Suprapubic skin (tissue), 4 donors: ENCODE measurements at places on chromosomes 7 and 10.

GRCh38 chr10:72392571-72392970, 37.9 kb upstream of the DNAJB12 start:
- no peak overlapping the region for H3K4me3 ChIP-seq
- DNase-seq: no peak
- no peaks in the 10 kb centered on the region for H3K36me3 ChIP-seq
- no peak overlapping the region for H3K27ac ChIP-seq
- no peaks in the 10 kb centered on the region for H3K27me3 ChIP-seq

DNA sequence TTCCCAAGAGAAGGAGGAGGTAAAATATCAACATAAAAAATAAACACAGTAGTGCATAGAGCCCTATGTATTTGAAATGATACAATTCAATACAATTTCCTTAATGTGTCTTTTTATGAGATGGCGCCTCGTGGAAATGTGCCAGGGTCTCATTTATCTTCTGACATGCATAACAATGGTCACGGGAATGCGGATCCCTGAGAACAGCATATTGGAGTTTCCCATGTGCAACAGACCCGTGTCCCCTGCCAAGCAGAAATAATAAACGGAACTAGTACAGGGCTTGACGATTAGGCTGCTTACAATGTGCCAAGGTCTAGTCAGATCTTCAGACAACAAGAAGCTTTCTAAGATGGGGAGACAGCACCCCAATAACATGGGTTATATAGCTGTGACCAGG, 217.9 kb downstream of the ARHGAP21 start:
- peaks cover 10% of the 10 kb centered on the region for H3K36me3 ChIP-seq
- H3K27ac ChIP-seq: no peak overlapping the region
- no peak overlapping the region for H3K4me3 ChIP-seq
- no peaks in the 10 kb centered on the region for H3K27me3 ChIP-seq
- DNase-seq: no peak
- no peaks in the 10 kb centered on the region for H3K4me1 ChIP-seq

DNA sequence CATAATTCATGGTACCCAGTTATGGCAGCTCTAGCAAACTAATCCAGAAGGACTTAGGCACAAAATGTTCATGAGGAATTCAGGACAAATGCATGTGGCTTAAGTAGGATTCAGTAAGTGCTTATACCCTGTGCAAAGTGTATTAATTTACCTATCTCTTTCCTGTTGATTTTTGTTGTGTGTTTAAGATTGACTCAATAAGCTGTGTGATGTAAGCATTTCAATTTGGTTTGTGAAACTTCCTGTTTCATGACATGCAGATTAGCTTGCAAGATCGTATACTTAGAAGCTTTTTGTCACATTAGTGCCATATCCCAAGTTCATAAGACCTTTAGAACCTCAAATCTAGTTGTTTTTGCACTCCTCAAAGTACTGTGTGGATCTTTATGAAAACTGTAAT, 416.7 kb downstream of the ARL4A start:
- no peaks in the 10 kb centered on the region for H3K4me1 ChIP-seq
- H3K27ac ChIP-seq: no peak overlapping the region

- no peaks in the 10 kb centered on the region for H3K4me1 ChIP-seq
- no peak for DNase-seq
- H3K36me3 ChIP-seq: no peaks in the 10 kb centered on the region
- no peak overlapping the region for H3K4me3 ChIP-seq
Observed at GRCh38 chr7:146826329-146826728, 709.7 kb downstream of the CNTNAP2 start.

- H3K27me3 ChIP-seq: no peaks in the 10 kb centered on the region
- H3K36me3 ChIP-seq: no peaks in the 10 kb centered on the region
- no peak for DNase-seq
- no peak overlapping the region for H3K27ac ChIP-seq
- H3K4me3 ChIP-seq: no peak overlapping the region
Observed at GRCh38 chr7:33591490-33591889, 313.8 kb upstream of the BMPER start.

DNA sequence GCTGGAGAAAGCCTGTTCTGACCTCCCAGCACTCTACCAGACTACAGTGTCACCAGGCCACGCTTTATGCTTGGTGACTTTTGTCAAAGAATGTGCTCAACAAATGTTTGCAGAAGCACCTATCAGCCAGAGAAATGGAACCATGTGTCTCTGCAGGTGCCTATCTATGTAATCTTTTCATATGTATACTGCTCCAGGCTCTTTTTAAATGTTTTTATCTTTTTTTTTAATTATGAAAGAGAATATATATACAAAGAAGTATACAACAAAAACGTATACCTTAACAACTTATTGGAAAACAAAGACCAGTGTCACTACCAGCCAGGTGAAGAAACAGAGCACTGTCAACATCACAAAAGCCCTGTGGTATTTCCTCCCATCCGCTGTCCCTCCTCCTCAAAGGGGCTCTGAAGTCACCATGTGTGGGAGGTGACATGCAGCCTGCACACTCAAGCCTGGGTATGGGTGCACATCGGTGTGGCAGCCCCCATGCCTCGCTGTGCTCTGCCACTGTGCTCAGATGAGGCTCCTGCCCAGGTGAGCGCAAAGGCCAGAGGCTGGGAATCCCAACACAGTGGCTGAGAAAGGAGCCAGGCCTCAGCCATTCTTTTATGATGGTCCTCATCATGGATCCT, 120.6 kb downstream of the CLEC2L start:
- no peak overlapping the region for H3K27ac ChIP-seq

GRCh38 chr7:124035706-124036105, 2.8 kb upstream of the TMEM229A start:
- H3K4me1 ChIP-seq: peaks cover 22% of the 10 kb centered on the region
- H3K4me3 ChIP-seq: no peak overlapping the region
- DNase-seq: no peak
- H3K27me3 ChIP-seq: peaks cover 49% of the 10 kb centered on the region
- no peak overlapping the region for H3K27ac ChIP-seq

DNA sequence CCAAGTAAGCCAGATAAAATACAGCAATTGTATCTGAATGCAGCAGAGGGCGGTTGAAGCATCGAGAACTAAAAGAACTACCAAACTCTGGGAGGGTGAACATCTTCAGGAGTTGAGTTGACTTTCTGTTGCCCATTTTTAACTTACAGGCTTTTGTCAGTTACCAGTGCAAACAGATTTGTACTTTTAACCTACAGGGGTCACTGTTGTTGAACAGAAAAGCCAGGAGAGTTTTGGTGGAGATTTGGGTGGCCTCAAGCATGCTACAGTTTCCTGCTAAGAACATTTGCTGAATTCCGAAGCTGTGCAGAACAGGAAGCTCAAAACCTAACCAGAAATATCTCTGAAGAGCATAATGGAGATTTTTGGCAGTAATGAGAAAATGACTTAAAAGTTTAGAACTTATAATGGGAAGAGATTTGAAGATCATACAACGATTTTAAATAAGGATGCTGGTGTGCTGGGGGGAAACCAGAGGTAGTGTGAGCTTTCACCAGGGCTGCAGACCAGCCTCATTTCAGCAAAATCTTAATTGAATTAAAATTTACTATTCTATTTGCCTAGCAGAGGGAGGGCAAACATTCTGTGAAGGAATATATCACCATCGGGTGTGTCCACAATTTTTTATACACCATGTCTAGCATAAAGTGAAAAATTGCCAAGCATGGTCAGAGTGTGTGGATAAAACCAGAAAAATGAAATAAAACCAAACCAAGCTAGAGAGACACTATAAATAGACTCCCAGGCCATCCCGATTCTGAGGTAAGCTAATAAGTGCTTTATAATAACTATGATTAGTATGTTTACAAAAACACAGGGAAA, 208.6 kb upstream of the CCDC6 start:
- DNase-seq: no peak
- H3K27me3 ChIP-seq: no peaks in the 10 kb centered on the region
- H3K27ac ChIP-seq: no peak overlapping the region
- H3K4me3 ChIP-seq: no peak overlapping the region
- peaks cover 6% of the 10 kb centered on the region for H3K4me1 ChIP-seq

GRCh38 chr10:10797513-10797912, 220.2 kb upstream of the CELF2 start:
- H3K27ac ChIP-seq: peak overlapping the region; percentile 81
- peaks cover 24% of the 10 kb centered on the region for H3K4me1 ChIP-seq
- no peak for DNase-seq

- no peaks in the 10 kb centered on the region for H3K36me3 ChIP-seq
- H3K27me3 ChIP-seq: no peaks in the 10 kb centered on the region
Observed at GRCh38 chr7:29299086-29299485, 104.5 kb downstream of the CHN2 start.

- peaks cover 6% of the 10 kb centered on the region for H3K27me3 ChIP-seq
- H3K27ac ChIP-seq: peak overlapping the region; percentile 93
- peaks cover 6% of the 10 kb centered on the region for H3K36me3 ChIP-seq
- H3K4me3 ChIP-seq: peak overlapping the region; percentile 99
- DNase-seq: peak; percentile 81
Observed at GRCh38 chr10:131901181-131901829, 497 bp downstream of the PPP2R2D start.

DNA sequence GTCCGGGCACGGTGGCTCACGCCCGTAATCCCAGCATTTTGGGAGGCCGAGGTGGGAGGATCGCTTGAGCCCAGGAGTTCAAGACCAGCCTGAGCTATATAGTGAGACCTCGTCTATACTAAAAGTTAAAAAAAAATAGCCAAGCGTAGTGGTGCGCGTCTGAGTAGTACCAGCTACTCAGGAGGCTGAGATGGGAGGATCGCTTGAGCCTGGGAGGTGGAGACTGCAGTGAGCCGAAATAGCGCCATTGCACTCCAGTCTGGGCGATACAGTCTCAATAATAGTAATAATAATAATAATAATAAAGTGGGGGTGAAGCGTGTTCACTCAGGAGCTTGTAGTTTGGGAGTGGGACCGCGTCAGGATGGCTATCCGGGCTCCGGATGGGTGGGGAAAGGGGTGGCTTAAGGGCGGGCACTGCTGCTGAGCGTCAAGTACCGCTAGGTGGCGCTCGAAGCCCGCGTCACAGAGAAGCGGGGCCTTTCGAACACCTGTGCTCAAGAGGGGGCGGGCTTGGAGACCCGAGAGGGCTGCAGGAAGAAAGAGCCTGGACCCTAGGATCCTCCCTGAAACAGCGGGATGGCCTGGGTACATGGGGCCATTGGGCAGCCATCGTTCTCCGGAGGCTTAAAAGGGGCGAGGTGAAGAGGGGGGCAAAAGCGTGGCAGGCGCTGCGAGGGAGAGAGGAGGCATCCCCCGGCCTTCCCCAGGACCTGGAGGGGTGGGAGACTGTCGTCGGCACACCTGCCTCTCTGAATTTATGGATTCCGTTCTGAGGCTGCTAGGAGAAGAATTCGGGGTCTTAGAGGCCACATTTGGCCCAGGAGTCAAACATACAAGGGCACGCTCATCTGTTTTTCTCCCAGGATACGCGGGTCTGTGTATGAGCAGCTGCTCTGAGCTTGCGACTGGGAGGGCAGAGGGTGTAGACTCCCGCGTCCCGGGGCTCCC, 14.5 kb downstream of the LBX1 start:
- DNase-seq: no peak
- no peaks in the 10 kb centered on the region for H3K36me3 ChIP-seq
- peaks cover 100% of the 10 kb centered on the region for H3K27me3 ChIP-seq
- H3K4me3 ChIP-seq: no peak overlapping the region
- H3K27ac ChIP-seq: no peak overlapping the region

- H3K4me1 ChIP-seq: peaks cover 5% of the 10 kb centered on the region
- no peak for DNase-seq
- H3K4me3 ChIP-seq: no peak overlapping the region
Observed at GRCh38 chr10:119457966-119458766, 84.4 kb downstream of the RGS10 start.

DNA sequence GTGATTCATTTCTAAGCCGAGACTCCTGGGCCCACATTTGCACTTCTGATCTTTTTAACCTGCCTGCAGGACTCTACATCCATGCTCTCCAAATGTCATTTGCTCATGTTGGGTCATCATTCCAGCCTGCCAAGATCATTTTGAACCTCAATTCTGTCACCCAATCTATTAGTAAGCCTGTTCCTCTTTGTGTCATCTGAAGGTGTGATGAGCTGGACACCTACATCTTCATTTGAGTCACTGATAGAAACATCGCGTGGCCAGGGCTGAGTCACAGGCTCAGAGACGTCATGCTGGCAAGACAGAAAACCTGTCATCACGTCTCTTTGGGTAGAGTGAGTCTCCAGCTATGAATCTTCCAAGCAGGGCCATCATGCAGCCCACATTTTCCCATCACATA, 65.3 kb upstream of the SLF2 start:
- no peaks in the 10 kb centered on the region for H3K36me3 ChIP-seq
- no peaks in the 10 kb centered on the region for H3K4me1 ChIP-seq
- no peak overlapping the region for H3K27ac ChIP-seq
- peaks cover 79% of the 10 kb centered on the region for H3K27me3 ChIP-seq
- no peak for DNase-seq
- H3K4me3 ChIP-seq: no peak overlapping the region

DNA sequence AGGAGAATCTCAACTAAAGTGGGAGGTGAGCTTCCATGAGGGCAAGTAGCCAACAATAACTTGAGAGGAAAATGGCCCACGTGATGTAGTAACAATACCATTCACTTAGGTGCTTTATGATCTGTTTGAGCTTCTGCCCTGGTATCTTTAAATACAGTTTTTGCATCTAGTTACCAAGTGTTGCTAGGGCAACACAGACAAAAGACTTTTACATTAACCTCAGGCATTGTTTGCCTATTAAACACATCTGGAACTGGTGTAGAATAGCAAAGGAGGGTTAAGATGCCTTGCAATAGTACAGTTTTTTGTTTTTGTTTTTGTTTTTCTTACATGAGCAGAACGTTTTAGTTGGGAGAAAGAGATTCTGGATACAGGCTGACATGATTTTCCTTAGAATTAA, 97.7 kb upstream of the MTPN start:
- H3K4me1 ChIP-seq: no peaks in the 10 kb centered on the region
- no peak overlapping the region for H3K4me3 ChIP-seq
- no peak for DNase-seq

- H3K27me3 ChIP-seq: no peaks in the 10 kb centered on the region
- no peak overlapping the region for H3K4me3 ChIP-seq
- no peaks in the 10 kb centered on the region for H3K4me1 ChIP-seq
- H3K36me3 ChIP-seq: no peaks in the 10 kb centered on the region
Observed at GRCh38 chr7:46099076-46099475, 178.0 kb upstream of the IGFBP3 start.

GRCh38 chr10:6194311-6194710, 8.4 kb upstream of the PFKFB3 start:
- DNase-seq: no peak
- no peak overlapping the region for H3K27ac ChIP-seq
- H3K36me3 ChIP-seq: no peaks in the 10 kb centered on the region
- no peak overlapping the region for H3K4me3 ChIP-seq

DNA sequence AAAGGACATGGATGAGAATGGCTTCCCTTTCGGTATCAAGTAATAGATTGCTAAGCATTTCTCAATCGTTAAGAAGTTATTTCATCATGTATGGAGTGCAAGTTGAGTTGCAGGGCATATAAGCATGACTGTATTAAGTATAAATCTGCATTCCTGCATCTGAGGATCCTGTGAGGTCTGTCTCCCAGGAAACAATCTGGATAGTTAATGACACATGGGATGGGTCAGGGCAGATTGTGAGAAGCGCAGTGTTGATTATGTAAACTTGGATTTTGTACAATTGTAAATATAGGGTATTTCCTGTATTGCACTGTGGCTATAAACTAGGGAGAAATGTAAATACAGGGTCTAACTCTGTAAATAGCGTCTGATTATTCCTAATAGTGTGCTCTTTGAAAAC, 102.6 kb downstream of the PLXDC2 start:
- no peaks in the 10 kb centered on the region for H3K36me3 ChIP-seq
- peaks cover 53% of the 10 kb centered on the region for H3K4me1 ChIP-seq
- no peak overlapping the region for H3K4me3 ChIP-seq
- H3K27me3 ChIP-seq: no peaks in the 10 kb centered on the region
- DNase-seq: no peak
